ENCODE measurements at places on chromosomes 13 and 19. TPM values are rescaled to one million over a fixed set of nuclear protein-coding genes. Genes with fewer than 3 reads are reported as not detected.

The KLK4 gene
- polyA plus RNA-seq = not detected

The ZNF665 gene
- polyA plus RNA-seq = 36.9 TPM

The EBI3 gene
- polyA plus RNA-seq = 3.4 TPM

The FUT1 gene
- polyA plus RNA-seq = not detected

The IZUMO2 gene
- not detected for polyA plus RNA-seq

The KLK12 gene
- polyA plus RNA-seq = not detected

The SIGLEC8 gene
- not detected for polyA plus RNA-seq

The ZNF600 gene
- polyA plus RNA-seq = 8.2 TPM

The HSD17B14 gene
- 3.3 TPM for polyA plus RNA-seq

The ZNF625 gene
- polyA plus RNA-seq = 1.2 TPM

The PLPPR3 gene
- not detected for polyA plus RNA-seq

The NALCN gene
- polyA plus RNA-seq = not detected

The NXNL1 gene
- not detected for polyA plus RNA-seq

The CACNG8 gene
- not detected for polyA plus RNA-seq

The IFNL1 gene
- polyA plus RNA-seq = not detected

The HNRNPA1L2 gene
- 7.5 TPM for polyA plus RNA-seq

The FUT3 gene
- not detected for polyA plus RNA-seq

The PSG7 gene
- not detected for polyA plus RNA-seq

The C3 gene
- polyA plus RNA-seq = not detected

The ZNF69 gene
- 1.3 TPM for polyA plus RNA-seq

The KLK15 gene
- not detected for polyA plus RNA-seq

The ZNF578 gene
- polyA plus RNA-seq = 3.8 TPM

The MARCHF2 gene
- polyA plus RNA-seq = 19.9 TPM

The ENOX1 gene
- not detected for polyA plus RNA-seq

The TMEM150B gene
- polyA plus RNA-seq = not detected

The ZNF626 gene
- 35.4 TPM for polyA plus RNA-seq

The ZFP14 gene
- polyA plus RNA-seq = 4.7 TPM

The TLE6 gene
- 0.67 TPM for polyA plus RNA-seq

The PSG4 gene
- not detected for polyA plus RNA-seq

The ZNF229 gene
- polyA plus RNA-seq = 2.8 TPM

The SOX21 gene
- not detected for polyA plus RNA-seq

The ZNF888 gene
- 4.6 TPM for polyA plus RNA-seq

The IGFL3 gene
- not detected for polyA plus RNA-seq

The WBP4 gene
- polyA plus RNA-seq = 3.9 TPM

The RFPL4A gene
- polyA plus RNA-seq = not detected

The CATSPERD gene
- not detected for polyA plus RNA-seq

The VAV1 gene
- 27.7 TPM for polyA plus RNA-seq

The LGALS14 gene
- not detected for polyA plus RNA-seq

The PLIN3 gene
- polyA plus RNA-seq = 35.0 TPM

The GIPR gene
- polyA plus RNA-seq = not detected

The IL27RA gene
- 51.4 TPM for polyA plus RNA-seq

The NFKBIB gene
- polyA plus RNA-seq = 16.9 TPM

The SIX5 gene
- polyA plus RNA-seq = 0.18 TPM

The TUBA3C gene
- polyA plus RNA-seq = not detected

Measured in naive B cell (primary cell).